RPMI7951 (cell line): ENCODE measurements at places on chromosomes 13 and 19.

GRCh38 chr13:35567406-35567980, 91.0 kb upstream of the MAB21L1 start:
- DNase-seq: no peak

- DNase-seq: no peak
Measured at GRCh38 chr19:19482809-19483596, 32.3 kb downstream of the TSSK6 start.

- DNase-seq: no peak
Measured at GRCh38 chr13:28890712-28891111, 70.6 kb downstream of the MTUS2 start.

DNA sequence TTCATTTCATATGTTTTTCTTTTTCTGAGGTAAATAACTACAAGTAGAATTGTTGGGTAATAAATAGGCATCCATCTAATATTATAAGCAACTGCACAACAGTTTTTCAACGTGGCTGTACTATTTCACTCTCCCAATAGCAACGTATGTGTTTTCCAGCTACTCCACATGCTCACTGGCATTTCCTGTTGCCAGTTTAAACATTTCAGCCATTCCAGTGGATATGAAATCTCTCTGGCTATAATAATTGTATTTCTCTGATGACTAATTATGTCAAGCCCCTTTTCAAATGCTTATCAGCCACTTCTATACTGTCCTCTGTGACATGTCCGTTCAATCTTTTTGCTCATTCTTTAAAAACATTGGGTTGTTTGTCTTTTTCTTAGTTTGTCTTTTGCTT, 26.8 kb upstream of the ALOX5AP start:
- peak; percentile 24 for DNase-seq

GRCh38 chr19:45195764-45196163, 17.2 kb downstream of the BLOC1S3 start:
- DNase-seq: no peak

DNA sequence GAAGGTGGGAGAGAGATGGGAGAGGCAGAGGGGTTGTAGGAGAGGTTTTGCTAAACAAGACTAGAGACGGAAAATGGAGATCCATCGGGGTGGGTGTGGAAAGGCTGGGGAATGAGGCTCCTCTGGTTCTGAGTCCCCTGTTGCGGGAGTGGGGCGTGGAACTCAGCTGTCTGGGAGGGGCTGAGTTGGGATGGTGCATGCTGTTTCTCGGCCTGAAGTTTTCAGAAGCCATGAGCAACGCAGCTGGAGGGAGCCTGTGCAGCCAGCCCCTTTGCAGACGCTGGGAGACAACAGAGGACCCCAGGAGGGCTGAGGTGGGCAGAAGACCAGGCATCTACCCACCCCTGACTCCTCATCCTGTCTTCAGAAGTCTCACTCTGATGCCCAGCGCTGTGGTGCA, 7.4 kb upstream of the GIPR start:
- no peak for DNase-seq

DNA sequence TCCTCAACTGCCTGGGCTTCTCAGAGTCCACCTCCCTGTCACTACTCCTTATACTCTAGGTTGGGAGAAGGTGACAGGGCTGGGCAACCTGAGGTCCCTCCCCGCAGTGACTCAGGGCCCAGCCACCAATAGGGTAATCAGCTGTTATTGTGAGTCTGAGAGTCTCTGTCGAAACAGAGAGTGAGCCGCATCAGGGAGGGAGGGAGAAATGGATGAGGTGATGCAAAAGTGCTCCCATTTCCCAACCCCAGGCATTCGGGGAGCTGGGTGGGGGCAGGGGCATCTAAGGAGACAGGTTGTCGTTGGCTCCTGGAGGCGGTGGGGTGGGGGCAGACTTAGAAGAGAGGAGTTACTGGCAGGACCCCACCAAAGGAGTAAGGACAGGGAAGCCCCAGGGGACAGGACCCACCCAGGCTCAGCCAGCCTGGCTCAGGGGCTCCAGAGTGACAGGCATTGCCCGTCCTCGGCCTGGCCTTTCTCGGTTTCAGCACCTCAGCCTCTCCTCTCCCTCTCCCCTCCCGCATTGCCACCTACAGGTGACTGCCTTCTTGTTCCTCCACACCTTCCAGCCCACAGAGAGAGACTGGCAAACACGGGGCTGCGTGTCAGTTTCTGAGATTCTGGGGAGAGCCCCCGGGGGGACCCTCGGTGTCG, at the start of gene DMKN:
TSS of gene DMKN (minus strand) at position 22 of the 654 bp plus-strand sequence. CDS start 174 bp downstream, outside the sequence.
- no peak for DNase-seq

DNA sequence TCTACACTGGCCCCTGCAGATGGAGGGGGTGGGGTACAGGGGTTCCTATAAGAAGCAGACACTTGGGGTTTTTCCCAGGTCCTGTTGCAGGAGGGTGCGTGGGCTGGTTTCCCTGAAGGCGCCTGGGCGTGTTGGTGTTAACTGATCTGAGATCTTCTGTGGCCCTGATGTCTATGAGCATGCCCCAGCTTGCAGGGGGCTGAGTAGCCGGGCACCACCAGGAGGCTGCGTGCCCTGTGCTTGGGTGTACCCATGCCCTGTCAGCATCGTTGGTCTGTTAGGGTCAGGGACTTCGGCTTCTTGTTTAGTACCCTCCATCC, 45.3 kb downstream of the CAPN12 start:
- no peak for DNase-seq

DNA sequence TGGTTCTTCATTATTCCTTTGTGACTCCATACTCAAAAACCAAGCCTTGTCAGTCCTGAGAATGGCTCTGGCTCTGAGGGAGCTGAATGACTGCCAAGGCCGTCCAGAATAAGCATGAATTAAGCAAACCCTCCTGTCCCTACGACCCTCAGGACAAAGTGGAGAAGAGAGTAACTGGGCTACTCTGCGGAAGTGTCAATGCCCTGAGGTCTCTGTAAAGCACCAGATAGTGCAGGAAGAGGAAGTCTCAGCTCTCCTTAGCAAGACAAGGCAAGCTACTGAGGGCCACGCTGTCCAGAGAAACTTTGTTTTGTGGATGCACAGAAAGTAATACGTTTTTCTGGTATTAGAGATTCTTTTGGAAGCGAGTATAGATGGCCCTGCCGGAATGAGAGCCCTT, 94.1 kb downstream of the RNASEH2B start:
- DNase-seq: no peak

DNA sequence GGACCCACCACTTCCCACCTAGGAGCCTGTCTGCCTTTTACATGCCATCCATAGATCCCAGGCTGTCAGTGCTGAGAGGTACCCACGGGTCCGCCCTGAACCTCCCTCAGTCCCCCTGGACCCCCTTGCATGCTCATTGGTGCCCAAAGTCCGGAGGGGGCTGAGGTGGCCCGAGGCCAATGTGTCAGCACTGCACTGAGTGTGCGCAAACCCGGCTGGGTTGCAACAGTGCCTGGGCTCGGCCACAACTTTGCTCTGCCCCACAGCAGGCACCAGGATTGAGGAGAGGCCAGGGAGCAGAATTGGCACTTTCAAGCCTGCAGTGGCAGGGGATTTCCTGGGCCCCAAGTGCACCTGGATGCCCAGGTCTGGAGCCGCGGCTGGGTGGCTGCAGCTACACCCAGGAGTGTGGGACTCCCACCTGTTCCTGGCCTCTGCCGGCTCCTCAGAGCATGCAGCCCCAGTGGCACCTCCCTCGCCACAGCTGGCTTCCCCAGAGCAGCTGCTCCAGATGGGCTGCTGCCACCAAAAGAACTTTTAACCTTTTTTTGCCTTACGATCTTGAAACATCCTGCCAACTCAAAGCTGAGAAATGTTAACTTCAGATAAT, 837.0 kb downstream of the SLITRK6 start:
- DNase-seq: no peak

GRCh38 chr13:41352935-41353840, 42.1 kb downstream of the NAA16 start:
- DNase-seq: peak; percentile 46

DNA sequence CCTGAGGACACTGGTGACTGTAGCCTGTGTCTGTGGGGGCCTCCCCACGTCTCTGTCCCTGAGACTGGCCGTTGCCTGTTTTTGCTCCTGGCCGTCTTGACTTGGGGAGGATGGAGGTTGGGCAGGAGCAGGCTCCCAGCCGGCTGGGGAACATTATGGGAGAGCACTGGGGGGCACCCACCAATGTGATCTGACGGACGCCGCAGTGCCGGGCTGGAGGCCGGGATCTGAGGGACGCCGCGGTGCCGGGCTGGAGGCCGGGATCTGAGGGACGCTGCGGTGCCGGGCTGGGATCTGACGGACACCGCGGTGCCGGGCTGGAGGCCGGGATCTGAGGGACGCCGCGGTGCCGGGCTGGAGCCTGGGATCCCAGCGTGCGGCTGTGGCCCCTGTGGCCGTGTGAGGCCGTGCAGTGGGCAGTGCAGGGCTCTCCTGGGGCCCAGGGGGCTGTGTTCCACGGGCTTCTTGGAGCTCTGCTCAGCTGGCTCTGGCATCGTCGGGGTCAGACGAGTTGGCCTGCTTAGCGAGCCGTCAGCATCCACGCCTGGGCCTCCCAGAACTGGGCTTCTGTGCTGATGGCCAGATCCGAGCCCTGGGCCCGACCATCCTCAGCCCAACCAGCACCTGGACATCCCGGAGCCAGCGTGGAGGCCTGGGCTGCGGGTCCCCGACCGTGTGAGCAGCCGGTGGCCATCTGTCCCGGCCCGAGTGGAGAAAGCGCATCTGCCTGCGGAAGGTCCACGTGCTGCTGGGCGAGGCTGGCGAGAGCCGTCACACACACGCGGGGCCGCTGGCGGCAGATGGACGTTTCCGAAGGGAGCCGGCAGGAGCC, 45.8 kb downstream of the GAS6 start:
- no peak for DNase-seq

GRCh38 chr13:106493533-106494220, 41.8 kb downstream of the EFNB2 start:
- no peak for DNase-seq

- no peak for DNase-seq
Measured at GRCh38 chr13:30108913-30109237, 198.5 kb downstream of the KATNAL1 start.

DNA sequence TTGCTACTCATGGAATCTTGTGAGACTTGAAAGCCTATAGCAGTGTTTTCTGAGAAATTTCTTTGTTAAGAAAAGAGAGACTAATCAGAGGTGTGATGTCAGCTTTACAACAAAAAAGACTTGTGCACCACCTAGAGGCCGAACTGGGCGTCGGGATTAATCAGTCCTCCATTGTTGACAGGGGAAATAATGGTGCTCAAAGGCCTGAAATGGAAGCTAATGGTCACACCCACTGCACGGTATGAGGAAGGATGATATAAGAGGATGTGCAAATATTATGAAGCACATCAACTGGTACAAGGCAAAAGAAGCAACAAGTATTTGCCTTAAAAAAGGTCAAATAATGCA, 480.2 kb upstream of the MIR17HG start:
- peak; percentile 52 for DNase-seq

DNA sequence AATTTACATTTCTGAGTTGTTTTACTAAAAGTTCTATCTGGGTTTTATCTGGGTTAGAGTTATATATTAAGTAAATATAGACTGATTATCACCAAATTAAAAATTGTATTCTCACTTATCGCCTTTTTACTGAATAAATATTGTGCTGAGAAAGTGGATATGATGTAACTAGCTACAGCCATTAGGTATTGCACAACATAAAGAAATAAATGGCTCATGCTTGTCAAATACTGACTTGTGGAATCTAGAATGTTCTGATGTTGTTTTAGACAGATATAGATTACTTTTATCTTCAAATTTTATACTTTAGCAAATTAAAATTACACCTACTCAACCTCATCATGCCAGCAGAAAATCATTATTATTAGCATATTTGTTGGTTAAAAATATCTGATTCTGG, 1277.1 kb upstream of the MIR17HG start:
- DNase-seq: no peak

GRCh38 chr13:112684071-112684845, 5.6 kb upstream of the ATP11A start:
- DNase-seq: no peak

- DNase-seq: no peak
Measured at GRCh38 chr19:15112385-15112784, 5.2 kb downstream of the SYDE1 start.
